ENCODE measurements at places on chromosomes 4 and X.

DNA sequence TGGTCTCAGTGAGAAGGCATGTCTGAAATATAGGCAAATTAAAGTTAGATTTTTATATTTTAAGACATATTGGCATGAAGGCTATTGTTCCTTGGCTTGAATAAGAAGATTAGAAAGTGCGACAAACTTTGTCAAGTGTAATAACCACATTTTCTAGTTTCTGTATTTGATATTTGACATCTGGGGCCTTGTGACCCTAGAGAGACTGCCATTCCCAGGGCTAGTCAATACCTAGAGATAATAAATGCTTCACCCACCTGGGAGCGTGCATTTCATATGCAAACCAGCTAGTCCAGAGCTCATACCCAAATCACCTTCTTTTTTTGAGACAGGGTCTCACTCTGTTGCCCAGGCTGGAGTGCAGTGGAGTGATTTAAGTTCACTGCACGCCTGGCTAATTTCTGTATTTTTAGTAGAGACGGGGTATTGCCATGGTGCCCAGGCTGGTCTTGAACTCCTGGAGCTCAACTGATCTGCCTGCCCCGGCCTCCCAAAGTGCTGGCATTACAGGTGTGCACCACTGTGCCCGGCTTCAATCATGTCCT, 62.6 kb downstream of the COQ2 start:
- DNase-seq: no peak

DNA sequence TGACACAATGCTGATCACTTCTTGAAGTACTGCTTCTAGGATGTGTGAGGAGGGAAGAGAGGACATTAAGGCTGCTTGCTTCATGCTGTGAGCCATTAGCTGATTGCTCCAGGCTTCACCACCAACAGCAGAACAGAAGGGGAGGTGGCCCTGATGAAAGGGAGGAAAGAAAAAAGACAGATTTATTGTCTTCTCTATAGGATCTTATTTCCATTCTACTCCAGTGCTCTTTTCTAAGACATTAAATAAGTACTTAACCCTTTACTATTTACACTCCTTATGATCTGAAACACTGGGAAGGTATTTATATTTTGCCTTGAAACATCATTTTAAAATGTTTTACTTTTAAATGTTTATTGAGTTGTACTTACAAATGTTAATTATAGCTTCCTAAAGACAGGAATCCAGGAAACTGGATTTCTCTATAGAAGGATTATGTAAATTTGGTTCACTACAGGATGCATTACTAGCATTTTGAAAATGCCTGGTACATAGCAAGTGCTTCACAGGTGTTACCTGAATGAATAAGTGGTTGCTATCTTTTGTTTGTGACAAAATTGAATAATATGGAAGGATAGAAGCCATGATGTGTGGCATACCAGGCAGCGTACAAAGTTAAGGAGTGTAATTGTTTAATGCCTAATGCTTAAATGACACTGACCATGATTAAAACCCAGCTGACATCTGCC, 680.9 kb upstream of the ATOH1 start:
- DNase-seq: no peak

DNA sequence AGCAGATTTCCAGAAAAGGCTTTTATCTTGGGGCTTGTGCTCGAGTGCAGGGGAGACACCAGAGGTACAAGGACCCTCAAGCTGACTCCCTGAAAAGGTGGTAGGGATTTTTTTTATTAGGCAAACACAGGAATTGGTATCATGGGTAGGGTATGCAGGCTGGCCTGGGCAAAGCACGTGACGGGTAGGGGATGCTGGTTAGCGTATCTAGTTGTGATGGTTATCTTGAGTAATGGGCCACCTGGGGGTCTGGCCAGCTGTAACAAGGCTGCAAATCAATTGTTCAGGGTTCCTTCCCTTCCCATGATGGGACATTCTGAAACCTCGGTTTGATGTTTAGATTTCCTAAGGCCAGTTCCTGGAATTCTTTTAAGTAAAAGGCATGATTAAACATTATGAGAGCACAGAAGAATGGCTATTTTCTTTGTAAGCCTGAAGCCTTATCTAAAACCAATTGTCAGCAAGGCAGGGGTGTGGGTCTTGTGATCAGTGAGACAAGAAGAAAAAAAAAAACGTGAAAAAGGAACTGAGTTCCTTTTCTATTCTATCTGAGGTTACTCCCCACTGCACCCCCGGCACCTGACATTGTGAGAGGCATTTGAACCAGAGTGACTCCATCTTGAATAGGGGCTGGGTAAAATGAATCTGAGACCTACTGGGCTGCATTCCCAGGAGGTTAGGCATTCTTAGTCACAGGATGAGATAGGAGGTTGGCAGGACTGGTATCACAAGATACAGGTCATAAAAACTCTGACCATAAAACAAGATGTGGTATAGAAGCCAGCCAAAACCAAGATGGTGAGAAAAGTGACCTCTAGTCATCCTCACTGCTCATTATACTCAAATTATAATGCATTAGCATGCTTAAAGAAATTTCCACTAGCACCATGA, 64.2 kb upstream of the S100G start:
- no peak for DNase-seq

DNA sequence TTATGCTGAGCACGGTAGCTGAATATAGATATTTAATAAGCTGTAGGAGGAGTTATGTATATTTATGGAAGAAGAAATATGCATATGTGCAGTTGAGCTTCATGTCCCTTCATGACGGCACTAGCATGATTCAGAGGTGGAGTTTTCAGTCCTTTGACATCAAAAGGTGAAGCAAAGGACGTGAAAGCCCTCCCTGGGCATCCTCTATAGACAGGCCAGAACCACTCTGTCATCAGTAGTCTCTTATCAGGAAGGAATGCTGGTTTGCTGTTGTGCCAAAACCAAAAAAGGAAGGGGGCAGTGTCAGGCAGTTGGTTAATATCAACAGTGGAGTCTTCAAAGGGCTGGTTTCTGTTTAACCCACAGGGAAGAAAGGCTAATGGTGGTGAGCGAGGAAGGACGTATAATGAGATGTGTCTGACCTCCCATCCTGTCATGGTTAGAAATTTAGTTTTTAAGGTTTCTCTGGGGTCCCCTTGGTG, 23.5 kb upstream of the IL2 start:
- DNase-seq: no peak

DNA sequence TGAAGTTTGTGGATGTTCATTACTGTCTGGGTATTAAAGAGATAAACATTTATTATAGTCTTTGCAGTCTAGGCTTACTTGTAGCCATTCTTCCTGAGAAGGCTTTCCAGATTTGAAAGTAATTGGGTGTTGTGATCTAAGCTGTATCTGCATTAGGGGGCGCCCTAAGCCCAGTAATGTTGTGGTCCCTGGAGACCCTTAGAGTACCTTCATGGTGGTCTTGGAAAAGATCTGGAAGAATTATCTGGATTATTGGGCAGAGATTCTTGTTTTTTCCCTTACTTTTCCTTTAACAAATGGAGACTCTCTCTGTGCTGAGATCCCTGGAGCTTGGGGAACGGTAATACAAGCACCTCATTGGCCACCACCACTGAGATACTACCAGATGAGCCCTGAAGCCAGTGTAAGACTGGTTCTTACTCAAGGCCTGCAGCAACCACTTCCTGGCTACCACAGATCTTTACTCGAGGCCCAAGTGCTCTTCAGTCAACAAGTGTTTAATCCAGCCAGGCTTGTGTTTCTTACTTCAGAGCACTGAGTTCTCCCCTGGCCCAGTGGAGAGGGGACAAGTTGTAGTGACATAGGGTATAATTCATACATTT, 63.1 kb downstream of the RTL3 start:
- no peak for DNase-seq

GRCh38 chr4:179750374-179750773, 2308.1 kb upstream of the AGA start:
- DNase-seq: no peak

DNA sequence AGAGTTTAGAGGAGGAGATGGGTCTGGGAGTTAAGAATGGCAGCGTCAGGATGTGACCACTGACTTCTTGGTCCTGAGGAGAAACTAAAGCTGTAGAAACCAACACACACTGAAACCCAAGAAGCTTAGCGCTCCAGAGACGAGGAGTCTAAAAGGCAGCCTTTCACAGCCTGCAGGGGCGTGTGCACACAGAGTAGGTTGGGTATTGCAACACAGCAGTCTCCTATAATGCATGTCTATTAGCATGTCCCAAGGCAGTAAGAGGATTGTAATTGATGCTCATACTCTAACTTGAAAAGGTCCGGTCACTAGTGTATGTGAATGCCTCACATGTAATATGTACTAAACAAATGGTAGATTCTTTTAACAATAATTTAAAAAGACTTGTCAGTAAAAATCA, 57.4 kb downstream of the PTTG2 start:
- DNase-seq: no peak

Measured in mesothelial cell of epicardium (in vitro differentiated cells).